ENCODE measurements at places on chromosomes 2 and 18.

DNA sequence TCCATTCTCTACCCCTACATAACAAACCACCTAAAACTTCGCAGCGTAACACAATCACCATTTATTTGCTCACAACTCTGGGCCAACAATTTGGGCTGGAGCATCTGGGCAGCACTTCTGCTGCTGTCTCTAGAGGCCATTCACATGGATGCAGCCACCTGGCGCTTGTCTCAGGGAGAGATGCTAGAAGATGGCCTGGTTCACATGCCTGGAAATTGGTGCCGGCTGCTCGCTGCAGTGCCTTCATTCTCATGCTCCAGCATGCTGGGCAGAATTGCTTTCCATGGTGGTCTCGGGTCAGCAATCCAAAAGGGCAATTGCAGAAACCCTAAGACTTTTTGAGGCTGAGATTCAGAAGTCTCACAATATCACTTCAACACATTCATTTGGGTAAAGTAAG is 157.4 kb downstream of the SUCLG1 start:
- DNase-seq, result no peak

GRCh38 chr2:235747786-235748091 is 253.9 kb downstream of the AGAP1 start:
- no peak for DNase-seq

GRCh38 chr2:95087379-95087778 is 34.2 kb downstream of the MRPS5 start:
- DNase-seq, result no peak

DNA sequence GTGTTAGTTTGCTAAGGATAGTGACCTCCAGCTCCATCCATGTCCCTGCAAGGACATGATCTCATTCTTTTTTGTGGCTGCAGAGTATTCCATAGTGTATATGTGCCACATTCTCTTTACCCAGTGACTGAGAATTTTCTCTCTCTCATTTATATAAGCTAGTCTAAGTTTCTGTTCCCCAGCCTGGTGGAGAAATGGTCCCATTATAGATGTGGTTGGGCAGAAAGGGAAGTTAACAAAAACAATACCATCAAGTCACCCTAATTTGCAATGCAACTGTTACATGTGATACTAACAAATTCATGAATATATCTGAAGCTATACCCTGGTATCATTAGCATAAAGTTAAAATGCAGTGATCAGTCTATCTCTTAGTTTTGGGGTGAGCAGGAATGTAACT is 54.0 kb downstream of the DNER start:
- DNase-seq, result no peak

- no peak for DNase-seq
These were observed 663.9 kb upstream of the CHAC2 start for GRCh38 chr2:53103679-53104078.

Data from activated CD8-positive, alpha-beta memory T cell treated with anti-CD3 and anti-CD28 coated beads for 1 hour (primary cell).